Karpas-422 (cell line): ENCODE measurements at places on chromosomes 6 and 20. TPM values are rescaled to one million over a fixed set of nuclear protein-coding genes. Genes with fewer than 3 reads are reported as not detected.

DNA sequence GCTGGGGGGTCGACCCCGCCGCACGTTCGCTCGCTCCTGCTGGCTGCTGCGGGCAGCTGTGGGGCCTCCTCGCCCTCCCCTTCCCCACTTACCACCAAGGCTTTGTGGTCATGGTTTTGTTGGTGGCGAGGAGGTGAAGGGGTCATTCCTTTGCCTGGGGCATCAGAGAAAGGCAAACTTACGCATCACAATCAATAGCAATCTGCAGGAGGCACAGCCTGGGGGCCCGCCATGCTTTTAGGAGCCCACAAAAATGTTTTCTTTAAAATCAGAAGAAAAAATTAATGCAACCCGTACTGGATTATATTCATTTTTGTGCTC lies 137.0 kb downstream of the IMPG1 start:
- DNase-seq, result no peak

DNA sequence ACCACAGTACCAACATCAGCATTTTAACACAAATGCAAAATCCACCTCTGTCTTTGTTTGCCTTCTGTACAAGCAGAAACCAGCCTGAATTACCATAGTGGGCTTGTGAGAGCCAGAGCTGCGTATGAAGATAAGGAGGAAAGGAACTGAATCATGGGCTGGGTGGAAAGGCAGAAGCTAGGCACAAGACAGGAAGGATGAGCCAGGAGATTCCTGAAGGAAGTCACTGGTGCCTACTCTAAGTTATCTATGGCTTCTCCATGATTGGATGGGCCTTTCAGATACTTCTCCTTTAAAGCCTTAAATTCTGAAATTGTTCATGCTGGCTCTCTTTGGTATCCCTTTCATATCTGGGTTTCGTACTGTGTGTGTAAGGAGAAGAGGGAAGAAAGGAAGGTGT lies 140.6 kb downstream of the LCA5 start:
- DNase-seq, result no peak

DNA sequence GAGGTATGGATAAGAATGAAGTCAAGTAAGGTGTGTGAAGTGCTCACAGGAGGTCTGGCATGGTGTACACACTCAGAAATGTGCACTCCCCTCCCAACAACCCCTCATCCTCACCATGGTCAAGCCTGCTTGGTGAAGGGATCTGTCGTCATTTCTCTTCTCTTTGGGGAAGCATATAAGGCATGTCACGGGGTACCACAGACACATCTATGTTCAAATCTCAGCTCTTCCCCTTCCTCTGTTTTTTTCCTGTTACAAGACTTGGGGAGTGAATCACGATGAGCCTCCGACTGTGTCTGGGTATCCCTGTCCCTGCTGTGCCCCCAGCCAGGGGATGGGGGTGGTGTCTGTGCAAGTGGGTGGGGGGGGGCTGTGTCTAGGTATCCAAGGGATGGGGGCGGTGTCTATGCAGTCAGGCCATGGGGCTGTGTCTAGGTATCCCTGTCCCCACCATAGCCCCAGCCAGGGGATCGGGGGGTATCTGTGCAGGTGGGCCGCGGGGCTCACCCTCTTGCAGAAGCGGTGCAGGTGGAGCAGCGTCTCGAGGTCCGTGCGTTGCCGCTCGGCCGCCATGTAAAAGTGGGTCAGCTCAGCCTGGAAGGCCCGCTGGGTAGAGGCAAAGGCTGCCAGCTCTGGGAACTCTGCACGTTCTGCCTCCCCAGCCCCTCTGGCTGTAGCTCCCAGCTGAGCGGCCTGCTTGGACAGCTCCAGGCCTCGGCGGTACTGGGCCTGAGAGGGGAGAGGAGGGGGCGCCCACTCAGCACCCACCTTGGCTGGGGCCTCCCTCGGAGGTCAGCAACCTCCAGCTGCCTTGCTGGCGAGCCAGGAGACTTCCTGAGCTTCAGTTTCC lies 43.6 kb downstream of the KIAA1755 start:
- no peak for DNase-seq

GRCh38 chr6:31968791-31969711 lies 2.9 kb downstream of the DXO start:
- no peak for DNase-seq

BMP7 gene
- not detected in 2 replicates for total RNA-seq

DNA sequence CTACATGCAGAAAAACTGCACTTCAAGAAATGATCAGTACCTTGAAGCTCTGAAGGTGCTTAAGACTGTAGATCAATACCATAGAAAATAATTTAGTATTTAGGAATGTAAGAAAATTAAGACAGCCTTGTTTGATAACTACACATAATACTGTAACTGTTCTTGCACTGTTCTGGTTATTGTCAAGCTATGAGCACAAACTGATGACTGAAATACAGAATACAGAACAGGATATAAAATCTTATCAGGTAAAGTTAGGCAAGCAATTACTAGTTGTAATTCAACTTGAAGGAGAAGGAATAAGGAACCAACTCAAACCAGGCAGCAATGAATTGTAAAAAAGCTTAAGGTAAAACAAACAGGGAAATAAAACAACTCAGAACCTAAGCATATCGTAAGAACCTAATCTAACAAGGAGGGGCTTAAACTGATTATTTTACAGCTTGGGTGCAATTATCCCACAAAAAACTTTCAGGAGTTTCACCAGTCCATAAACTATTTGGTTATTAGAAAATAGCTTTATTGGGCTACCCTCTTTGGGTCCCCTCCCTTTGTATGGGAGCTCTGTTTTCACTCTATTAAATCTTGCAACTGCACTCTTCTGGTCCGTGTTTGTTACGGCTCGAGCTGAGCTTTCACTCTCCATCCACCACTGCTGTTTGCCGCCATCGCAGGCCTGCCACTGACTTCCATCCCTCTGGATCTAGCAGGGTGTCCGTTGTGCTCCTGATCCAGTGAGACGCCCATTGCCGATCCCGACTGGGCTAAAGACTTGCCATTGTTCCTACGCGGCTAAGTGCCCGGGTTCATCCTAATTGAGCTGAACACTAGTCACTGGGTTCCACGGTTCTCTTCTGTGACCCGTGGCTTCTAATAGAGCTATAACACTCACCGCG lies 97.7 kb downstream of the ATG5 start:
- no peak for DNase-seq
